Hindlimb muscle (tissue), 1 donor: ENCODE measurements at places on chromosomes 12 and 14. TPM values are rescaled to one million over a fixed set of nuclear protein-coding genes. Genes with fewer than 3 reads are reported as not detected.

GRCh38 chr14:74908861-74909341 lies 14.2 kb downstream of the RPS6KL1 start:
- DNase-seq = no peak

GRCh38 chr12:32089586-32089985 lies 17.1 kb upstream of the BICD1 start:
- DNase-seq = no peak

- no peak for DNase-seq
Measured at GRCh38 chr12:77537663-77538062, 293.0 kb upstream of the NAV3 start.

DNA sequence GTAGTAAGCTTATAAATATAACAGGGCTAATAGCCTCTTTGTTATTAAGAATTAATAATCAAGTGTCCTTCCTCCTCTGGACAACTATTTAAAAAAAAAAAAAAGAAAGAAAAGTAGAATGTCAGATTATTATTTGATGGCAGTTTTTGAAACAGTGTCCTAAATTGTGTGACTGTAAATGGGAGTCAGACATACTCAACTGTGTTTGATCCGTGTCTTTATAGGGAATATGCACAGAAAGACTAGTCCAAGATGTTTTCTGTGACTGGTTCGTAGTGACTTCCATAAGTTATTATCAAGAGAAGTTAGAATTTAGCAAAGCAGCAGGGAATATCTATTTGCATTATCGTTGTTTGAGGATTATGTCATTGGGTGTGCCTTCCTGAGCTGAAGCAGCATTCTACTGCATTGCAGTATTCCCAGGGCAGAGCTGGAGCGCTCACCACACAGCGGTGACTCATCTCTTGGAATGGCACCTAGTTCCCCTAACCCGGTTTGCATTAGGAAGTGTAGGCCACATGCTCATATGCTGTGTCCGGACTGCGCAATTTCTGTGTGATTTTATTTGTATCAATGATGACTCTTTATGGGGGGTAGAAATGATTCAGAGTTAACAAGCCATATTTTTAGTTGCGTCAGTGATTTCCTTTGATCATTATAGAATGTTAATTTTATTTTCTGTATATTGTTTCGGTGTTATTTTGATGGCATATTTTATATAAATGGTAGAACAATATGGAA lies 7.9 kb downstream of the DYNC1H1 start:
- peak; percentile 80 for DNase-seq

DNA sequence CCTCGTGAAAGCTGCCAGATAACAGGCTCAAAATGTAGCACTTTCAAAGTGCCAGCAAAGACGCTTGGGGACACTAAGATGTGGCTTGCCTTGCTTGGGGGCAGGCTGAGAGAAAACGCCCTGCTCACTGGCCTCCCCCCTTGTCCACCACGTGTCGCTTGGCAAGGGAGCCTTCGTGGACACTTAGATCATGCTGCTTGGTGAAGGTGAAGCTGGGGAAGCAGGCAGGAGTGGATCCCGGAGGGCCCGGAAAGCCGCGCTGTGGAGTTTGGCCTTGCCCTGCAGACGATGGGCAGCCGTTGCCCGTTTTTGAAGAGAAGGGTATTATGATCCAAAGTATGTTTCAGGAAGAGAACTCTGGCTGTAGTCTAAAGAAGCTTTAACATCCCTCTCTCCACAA lies 53.4 kb upstream of the BDKRB2 start:
- no peak for DNase-seq

- peak; percentile 96 for DNase-seq
Measured at GRCh38 chr12:14365294-14366208, at the start of gene ATF7IP. Gene ATF7IP, plus strand, starts transcription at chr12:14365682. Its CDS starts 58,234 bp downstream, at chr12:14423916.

DNA sequence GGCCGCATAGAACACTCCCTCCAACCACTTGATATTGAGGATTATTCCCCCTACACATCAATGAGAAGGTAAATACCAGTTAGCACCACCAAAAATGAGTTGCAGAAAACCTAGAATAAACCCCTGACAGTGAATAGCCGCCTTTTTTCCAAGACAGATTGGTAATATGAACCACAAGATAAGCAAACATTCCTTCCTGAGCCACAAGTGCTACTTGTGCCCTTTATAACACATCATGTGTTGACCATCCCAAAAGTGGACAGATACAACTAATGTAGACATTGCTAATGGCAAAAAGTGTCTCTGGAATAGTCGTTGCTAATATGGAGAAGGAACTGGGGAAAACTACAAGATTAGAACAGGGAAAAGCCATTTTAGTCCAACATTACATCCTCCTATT lies 17.2 kb downstream of the NOXRED1 start:
- no peak for DNase-seq

- peak; percentile 79 for DNase-seq
Measured at GRCh38 chr12:53069621-53070410, 9.4 kb downstream of the SPRYD3 start.

GRCh38 chr12:15276088-15276698 lies 46.1 kb upstream of the PTPRO start:
- peak; percentile 65 for DNase-seq

DNA sequence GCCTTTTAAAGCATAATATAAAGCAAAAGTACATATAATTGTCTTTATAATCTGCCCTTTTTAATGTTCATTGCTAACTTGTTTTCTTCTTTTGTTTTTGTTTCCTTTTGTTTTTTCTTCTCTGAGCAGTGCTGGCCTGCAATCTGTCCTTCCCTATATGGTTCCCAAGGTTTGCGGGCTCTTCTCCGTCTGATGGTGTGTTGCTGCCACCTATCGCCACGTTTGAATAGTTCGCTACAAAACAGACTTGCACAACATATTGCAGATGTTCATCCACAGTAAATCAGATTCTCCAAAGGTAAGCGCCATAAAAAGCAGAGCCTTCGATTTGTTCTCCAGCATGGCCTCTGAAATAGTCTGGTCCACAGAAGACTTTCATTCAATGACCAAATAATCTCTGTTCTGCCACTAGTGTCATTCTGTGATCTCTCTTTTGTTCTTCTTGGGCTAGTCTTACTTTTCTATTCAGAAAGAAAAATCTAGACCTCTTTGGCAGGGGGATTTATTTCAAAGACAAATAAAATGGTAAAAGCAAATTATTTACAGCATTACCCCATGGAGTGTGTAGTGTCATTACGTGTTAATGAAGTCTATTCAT lies 33.5 kb downstream of the C12orf50 start:
- DNase-seq = peak; percentile 69

DNA sequence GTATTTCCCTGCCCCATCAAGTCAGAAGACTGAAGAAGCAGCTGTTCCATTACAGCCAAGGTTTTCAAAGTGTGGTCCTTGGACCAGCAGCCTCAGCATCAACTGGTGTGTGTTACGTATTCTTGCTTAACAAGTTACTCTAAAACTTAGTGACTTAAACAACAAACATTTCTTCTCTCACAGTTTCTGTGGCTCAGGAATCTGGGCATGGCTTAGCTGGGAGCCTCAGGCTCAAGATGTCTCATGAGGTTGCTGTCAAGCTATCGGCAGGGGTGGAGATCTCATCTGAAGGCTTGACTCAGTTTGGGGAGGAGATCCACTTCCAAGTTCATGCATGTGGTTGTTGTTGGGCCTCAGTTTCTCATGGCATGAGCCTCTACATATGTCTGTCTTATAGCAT lies 174.5 kb downstream of the KTN1 start:
- DNase-seq = no peak

- no peak for DNase-seq
Measured at GRCh38 chr14:35480119-35480769, 53.7 kb upstream of the INSM2 start.

GRCh38 chr12:117333331-117333881 lies 28.0 kb downstream of the NOS1 start:
- DNase-seq = no peak

- DNase-seq = no peak
Measured at GRCh38 chr12:89427508-89428156, 75.3 kb upstream of the DUSP6 start.

DNA sequence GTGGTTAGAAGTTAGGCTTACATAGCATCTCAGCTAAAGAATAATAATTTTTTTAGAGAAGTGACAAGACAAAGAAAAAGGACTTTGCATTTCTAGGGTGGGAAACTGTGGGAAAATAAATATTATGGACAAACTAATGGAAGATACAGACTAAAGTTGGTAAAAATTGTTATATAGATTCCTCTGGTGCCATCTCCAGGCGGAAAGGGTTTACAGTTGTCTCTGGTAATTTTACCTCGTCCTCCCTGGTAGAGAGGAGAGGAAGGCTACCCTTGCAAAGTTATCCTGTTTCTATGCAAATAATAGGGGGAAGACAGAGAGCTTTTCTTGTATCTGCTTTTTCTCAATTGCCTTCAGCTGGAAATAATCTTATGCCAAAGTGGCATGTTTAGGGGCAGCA lies 5.2 kb downstream of the OR11G2 start:
- DNase-seq = no peak

GRCh38 chr12:51389302-51389999 lies 1.8 kb downstream of the GALNT6 start:
- DNase-seq = no peak

SLC5A8 gene
- polyA plus RNA-seq = not detected

ESPL1 gene
- polyA plus RNA-seq = 5.1 TPM

TRHDE gene
- 0.40 TPM for polyA plus RNA-seq

TAS2R7 gene
- polyA plus RNA-seq = not detected

DNAJC22 gene
- 0.39 TPM for polyA plus RNA-seq

MYF5 gene
- 29.5 TPM for polyA plus RNA-seq
